ENCODE measurements at places on chromosomes 6 and 20.

DNA sequence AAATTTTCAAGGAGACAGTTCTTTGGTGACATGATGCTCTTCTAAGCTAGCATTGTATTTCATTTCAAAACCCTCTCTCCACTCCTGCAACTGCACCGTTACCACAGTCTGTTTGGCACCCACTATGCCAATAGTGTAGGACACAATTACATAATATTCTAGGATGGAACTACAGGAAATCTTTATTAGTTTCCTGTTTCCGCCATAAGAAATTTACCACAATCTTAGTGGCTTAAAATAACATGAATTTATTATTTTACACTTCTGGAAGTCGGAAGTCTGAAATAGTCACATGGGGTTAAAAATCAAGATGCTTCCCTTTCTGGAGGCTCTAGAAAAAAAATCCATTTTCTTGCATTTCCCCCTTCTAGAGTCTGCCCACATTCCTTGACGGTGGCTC is 733.1 kb downstream of the HDGFL1 start:
- DNase-seq: no peak

DNA sequence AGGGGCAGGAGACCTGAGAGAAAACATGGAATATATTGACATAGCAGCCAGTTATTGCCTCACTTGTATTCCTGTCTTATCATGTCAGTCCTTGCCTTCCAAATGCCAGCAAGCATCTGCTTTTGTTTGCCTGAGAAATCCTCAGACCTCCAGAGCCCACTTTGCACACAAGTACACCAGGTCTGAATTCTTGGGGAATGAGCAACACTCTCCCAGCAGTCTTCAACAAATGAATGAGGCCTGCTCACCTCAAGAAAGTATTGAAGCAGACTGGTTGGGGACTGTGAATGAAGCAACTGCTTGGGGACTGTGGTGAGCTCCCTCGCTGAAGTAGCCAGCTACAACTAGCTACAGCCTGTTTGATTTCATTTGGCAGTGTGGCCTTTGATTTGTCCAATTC is 172.8 kb upstream of the SPTLC3 start:
- no peak for DNase-seq

GRCh38 chr6:118578617-118579016 is 30.5 kb downstream of the PLN start:
- DNase-seq: no peak

- peak; percentile 95 for DNase-seq
Observed at GRCh38 chr20:51639206-51639832, 96.8 kb upstream of the NFATC2 start.

DNA sequence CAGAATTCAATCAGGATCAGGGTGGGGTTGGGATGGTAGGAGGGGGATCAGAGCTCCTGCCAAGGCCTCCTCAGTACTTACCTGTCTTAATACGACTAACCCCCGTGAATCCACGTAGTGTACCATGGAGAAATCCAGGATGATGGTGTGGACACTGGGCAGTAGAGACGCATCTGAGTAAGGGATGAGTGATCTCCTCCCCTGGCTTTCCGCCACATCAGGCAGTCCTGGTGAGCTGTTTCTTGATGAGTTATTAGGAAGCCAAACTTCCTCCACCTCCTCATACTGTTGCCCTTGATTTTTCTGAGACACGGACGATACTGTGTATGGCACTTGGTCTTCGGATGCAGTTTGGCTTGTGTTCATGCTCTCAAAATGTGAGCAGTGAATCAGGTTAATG is 34.2 kb upstream of the SRPK1 start:
- DNase-seq: no peak

- DNase-seq: no peak
Observed at GRCh38 chr20:37749620-37750403, 56.0 kb downstream of the CTNNBL1 start.

GRCh38 chr6:79789896-79790295 is 157.5 kb downstream of the ELOVL4 start:
- DNase-seq: no peak

- peak; percentile 35 for DNase-seq
Observed at GRCh38 chr20:17503301-17504065, 27.7 kb downstream of the BFSP1 start.

DNA sequence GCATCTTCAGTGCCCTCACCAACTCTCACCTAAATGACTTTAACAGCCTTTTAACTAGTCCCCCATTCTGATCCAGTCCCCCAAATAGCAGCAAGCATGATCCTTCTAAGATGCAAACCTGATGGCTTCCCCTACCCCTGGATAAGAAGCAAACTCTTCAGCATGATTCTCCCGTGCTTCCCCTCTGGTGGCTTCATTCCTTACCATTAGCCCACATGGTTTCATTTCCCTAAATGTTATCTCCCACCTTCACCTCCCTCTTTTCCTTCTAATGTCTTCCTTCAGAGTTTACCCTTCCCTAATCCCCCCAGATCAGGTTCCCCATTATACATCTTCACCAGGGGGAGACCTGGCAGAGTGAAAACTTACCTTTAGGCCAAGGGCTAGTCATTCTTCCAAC is 4.0 kb upstream of the RAB5IF start:
- DNase-seq: no peak

DNA sequence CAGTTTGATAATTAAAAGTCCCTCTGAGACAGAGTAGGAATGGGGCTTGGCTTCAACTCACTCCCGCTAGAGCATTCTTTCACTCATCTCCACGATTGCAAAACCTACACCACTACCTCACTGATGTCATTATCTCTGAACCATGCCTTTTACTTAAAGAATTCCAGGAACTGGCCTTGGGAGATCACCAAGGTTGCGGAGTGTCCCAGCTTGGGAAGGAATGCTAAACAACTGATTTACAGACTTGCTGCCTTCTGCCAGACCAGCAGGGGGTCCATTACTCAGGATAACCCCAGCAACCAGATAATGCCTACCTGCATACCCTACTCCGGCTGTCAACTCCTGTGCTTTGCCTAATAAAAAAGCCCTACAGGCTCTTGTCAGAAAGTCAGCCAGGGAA is 102.2 kb upstream of the RALGAPA2 start:
- DNase-seq: peak; percentile 91

GRCh38 chr20:41014561-41015088 is 14.0 kb upstream of the TOP1 start:
- DNase-seq: no peak

- DNase-seq: no peak
Observed at GRCh38 chr6:125228981-125229479, 72.7 kb downstream of the HDDC2 start.

- no peak for DNase-seq
Observed at GRCh38 chr20:6614836-6615235, 152.7 kb upstream of the BMP2 start.

- no peak for DNase-seq
Observed at GRCh38 chr20:23131766-23132165, 45.6 kb upstream of the CD93 start.

DNA sequence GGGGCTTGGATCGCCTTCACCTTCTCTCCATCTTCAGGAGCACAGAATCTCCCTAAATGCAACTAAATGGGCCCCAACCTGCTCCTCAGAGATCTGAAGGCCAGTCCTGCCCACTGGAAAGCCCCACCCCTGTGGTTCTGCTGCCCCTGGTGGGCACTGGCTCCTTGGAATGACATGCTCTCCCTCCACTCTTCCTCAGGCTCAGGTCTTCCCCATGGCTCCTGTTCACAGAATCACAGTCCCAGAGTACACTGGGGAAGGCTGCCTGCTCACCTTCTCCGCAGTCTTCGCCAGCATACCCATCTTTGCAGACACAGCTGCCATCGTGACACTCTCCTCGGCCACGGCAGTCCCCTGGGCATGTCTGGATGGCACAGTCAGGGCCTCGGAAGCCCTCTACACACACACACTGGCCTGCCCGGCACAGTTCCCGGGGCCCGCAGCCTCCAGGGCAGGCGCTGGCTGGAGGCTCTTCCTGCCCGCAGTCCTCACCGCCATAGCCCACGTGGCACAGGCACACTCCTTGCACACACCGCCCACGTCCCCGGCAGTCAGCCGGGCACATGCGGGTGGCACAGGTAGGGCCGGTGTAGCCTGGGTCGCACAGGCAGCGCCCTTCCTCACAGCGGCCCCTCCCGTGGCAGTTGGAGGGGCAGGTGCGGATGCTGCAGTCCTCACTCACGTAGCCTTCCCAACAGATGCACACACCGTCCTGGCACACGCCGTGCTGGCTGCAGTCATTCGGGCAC is 13.6 kb downstream of the TNXB start:
- no peak for DNase-seq

DNA sequence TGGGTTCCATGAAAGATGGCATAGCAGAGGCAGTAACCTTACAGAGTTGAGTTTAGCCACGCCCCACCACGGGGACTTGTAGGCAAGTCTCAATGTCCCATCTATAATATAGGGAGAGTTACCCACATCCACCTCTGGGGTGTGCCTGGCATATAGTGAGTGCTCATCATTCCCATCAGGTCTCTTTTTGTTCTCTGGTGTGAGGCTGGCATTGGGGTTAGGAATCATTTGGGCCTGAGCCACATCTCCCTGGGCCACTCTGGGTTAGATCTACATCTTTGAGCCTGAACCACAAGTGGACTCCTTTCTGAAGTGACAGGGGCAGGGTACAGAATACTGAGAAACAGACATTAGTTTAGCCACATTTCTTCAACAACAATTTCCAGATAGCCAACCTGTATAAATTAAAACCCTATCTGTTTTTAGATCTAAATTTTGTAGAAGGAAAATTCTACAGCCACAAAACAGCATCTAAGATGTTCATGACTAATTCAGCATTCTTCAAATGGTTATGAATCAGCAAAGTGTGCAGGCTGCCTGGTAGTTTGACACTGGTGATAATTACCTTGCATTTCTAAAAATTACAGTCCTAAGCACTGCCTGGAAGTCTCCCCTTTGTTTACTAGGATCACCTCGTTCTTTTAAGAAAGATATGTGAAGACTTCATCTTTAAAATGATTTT is 20.1 kb downstream of the RNF24 start:
- peak; percentile 49 for DNase-seq

DNA sequence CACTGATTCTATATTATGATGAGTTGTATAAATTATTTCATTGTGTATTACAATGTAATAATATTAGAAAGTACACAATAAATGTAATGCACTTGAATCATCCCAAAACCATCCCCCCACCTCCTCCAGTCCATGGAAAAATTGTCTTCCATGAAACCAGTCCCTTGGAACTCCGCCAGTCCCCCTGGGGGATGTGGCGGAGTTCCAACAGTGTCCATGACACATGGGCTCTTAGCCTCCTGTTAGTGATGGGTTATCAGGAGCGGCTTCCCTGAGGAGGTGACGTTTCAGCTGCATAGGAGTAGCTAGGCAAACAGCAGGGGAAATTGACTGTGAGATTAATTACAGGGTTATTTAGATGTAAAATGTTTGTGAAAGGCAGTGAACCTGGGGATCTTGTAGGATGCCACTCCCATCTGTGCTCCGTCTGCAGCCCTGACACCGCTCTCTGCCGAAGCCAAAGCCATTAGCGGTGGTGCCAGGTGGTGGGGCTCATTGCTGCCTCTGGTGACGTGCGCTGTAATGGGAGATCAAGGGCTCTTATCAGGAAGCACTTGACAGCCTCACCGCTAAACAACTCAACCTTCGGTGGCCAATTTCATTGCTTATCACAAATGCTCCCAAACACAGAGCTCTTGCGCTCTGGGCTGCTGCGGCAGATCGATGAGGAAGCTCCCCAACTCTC is 81.6 kb upstream of the MC3R start:
- no peak for DNase-seq

DNA sequence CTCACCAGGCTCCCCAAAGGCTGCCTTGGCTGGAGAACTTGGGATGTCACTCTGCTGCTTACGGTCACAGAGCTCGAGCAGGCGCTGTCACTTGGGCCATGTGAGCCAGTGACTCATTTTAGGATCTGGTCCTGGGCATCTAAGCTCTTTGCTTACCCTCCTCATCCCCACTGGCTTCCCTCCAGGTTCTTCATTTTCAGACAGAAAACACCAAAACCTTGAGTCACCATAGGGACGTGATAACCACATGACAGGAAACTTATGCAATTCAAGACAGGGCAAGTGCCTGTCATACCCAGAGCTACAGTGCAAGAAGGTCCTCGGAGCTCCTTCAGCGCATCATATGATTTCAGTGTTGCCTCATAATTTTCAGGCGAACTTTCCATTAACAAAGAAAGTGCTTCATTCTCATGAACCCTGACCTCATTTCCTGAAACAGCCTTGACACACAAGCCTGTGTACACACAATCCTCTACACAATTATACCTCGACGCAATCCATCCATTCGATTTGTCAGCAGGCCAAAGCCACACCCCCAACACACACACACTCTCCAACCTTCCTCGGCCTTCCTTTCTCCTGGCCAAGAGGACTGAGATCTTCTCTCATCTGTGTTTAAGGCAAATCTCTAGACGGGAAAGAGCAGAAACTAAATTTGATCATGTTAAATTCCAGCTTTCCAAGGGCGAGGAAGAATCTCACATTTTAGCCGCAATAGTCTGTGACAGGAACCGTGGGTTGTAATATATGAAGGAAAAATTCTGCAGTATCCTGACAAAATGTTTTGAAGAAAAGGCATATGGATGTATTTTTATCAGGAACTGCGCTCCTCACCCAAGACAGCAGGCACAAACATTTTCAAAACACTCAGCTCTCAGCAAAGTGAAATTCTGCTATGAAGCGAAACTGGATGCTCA is 25.3 kb downstream of the TBC1D7 start:
- DNase-seq: peak; percentile 11

DNA sequence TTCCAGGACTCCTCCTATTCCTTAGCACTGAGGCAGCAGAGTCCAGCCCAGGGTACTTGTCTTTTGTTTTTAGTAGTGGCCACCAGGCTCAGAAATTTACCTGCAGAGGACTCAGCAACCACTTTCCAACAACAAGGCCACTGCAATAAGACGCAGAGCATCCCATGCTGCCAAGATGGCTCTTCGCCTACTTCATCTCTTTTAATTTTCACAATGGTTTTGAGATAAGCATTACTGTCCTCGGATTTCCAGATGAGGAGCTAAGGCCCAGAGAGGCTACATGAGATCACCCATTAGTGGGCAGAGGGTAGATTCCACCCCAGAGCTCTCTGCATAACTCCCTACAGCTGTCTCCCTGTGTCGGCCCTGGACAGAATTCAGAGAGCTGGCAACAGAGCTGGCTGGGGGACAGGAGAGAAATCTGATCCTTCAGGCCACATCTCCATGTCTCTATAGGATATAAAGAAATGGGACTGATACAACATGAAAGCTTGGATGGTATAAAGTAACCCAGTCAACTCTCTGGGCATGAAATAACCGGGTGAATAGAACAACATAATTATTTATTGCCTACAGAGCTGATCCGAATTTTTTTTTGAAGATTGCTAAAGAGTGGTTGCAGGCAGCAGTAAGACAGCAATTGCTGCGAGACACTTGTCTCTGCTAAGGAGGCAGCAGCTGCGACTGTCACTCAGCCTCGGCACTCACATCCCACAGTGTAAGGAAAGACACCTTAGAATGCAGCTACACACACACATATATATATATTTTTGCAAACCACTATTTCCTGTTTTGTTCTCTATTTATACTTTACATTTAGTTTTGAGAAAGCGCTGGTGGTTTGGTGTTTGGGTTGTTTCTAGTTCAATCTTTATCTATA is 37.2 kb downstream of the SCML4 start:
- DNase-seq: peak; percentile 27

- DNase-seq: no peak
Observed at GRCh38 chr6:43465948-43466347, 10.6 kb upstream of the DLK2 start.

GRCh38 chr6:127949251-127949650 is 48.4 kb upstream of the THEMIS start:
- no peak for DNase-seq

Measured in endodermal cell (in vitro differentiated cells).